H1 (cell line): ENCODE measurements at places on chromosomes 7 and 10. TPM values are rescaled to one million over a fixed set of nuclear protein-coding genes. Genes with fewer than 3 reads are reported as not detected.
A peak's percentile ranks its signal among the peaks of the same experiment; 100 is the strongest.

DNA sequence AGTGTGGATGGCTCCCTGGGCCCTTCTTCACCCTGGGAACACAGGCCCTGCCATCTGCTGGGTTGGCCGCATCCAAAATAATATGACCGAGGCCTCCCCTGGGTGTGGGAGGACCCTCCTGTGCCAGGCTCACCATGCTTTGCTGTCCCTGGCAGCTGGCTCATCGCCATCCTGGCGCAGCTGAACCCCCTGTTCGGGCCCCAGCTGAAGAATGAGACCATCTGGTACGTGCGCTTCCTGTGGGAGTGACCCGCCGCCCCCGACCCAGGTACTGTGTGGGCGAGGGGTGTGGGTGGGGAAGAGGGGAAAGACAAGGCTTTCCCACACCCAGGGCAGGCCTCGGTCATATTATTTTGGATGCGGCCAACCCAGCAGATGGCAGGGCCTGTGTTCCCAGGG is 4.8 kb downstream of the ATP6V0E2 start:
- no peaks in the 10 kb centered on the region for H3K27me3 ChIP-seq
- no peaks in the 10 kb centered on the region for H3K4me1 ChIP-seq
- H3K27ac ChIP-seq = no peak overlapping the region
- DNase-seq = no peak
- no peak overlapping the region for H3K4me3 ChIP-seq
- no peaks in the 10 kb centered on the region for H3K36me3 ChIP-seq

DNA sequence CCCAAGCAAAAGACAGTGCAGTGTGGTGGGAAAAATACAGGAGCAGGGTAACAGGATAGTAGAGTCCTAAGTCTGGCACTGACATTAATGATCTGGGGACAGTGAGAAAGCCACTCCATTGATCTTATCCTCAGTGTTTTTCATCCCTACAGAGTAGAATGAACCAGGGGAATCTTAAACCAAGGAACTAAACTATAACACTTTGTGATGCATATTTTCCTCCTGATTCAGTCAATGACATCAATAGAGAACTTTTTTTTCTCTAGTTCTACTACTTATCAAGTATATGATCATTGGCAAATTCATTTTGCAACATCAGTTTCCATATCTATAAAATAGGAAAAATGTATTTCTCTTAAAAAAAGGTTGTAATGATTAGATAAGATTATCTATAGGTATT is 151.1 kb downstream of the TMEM26 start:
- H3K27ac ChIP-seq = no peak overlapping the region
- no peak for DNase-seq
- H3K27me3 ChIP-seq = no peaks in the 10 kb centered on the region
- no peaks in the 10 kb centered on the region for H3K36me3 ChIP-seq

DNA sequence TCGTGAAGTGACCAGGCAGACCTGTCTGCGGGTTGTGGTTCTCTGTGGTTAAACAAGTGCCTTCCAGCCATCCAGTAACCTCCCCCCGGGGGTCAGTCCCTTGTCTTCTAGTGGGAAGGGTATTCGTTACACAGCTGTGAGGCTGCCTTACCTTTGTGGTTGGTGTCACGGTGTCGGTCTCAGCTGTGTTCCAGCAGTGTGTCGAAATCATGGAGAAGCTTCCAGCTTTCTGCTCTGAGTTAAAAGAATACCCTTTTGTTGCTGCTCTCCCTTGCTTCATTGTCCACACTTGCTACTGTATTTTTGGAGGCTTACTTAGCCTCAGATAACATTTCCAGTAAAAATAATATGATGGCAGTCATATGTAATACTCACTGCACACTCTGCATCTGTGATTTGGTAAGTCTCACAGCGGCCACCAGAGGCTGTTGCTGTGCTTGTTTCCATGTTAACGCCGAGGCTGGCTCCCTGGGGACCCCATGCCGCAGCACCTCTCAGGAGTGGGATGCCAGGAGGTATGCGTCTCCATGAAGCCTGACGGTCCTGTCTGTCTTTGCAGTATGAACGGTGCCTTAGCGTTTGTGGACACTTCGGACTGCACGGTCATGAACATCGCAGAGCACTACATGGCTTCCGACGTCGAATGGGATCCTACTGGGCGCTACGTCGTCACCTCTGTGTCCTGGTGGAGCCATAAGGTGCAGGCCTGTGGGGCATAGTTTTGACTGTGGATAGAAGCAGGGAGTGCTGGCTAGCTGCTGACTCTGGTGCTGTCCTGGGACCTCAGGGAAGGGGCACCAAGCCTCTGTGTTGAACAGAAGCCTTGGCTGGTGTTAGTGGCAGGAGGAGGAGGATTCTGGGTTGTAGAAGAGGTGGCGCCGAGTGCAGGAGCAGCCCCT is 20.5 kb downstream of the EIF3B start:
- H3K4me1 ChIP-seq = no peaks in the 10 kb centered on the region
- H3K27me3 ChIP-seq = no peaks in the 10 kb centered on the region
- H3K4me3 ChIP-seq = no peak overlapping the region
- no peak overlapping the region for H3K27ac ChIP-seq
- no peak for DNase-seq
- H3K36me3 ChIP-seq = peaks cover 88% of the 10 kb centered on the region

- no peaks in the 10 kb centered on the region for H3K36me3 ChIP-seq
- no peak for DNase-seq
- peaks cover 10% of the 10 kb centered on the region for H3K4me1 ChIP-seq
These were observed 180.3 kb upstream of the TCF7L2 start for GRCh38 chr10:112769611-112770370.

DNA sequence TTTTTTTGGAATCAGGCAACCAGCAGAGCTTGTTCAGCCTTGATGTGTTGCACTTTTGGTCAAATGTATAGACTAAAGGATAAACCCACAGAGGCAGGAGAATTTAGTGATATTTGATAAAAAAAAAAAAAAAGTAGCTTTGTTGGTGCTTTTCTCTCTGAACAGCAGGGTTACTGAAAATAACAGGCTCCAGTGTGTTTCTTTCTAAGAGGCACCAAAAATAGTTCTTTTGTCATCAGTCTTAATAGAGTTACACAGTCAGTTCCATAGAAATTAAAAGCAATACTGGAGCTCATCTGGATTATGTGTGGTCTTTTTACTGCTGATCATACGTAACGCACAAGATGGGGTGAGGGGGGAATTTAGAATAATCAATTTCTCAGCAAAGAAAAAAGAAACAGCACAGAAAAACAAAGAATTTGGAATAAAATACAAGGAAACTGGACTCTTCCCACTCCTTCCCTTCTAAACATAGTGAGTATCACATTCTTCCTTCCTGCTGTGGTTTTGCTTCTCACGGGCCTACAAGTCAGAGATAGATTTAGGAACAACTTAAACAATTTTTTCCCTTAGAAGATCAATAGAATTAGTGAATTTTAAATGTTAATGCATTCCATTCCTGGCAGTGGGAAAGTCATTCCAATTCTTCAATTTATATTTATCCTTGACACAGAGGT is 178.8 kb upstream of the AKR1E2 start:
- no peak overlapping the region for H3K4me3 ChIP-seq
- no peak for DNase-seq
- H3K36me3 ChIP-seq = no peaks in the 10 kb centered on the region
- no peak overlapping the region for H3K27ac ChIP-seq
- no peaks in the 10 kb centered on the region for H3K4me1 ChIP-seq

DNA sequence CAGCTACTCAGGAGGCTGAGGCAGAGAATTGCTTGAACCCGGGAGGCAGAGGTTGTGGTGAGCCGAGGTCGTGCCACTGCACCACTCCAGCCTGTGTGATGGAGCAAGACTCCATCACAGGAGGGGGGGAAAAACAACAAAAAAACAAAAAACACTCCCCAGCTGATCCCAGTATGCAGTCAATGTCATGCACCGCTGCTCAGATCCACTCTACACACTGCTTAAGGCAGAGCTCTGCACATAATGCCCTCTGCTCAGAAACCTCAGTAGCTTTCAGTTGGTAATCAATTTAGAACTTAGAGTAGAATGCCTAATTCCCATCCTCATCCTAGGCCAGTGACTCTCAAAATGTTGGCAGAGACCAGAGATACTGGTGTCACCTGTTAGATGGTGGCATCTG is 43.9 kb downstream of the PDSS1 start:
- no peak overlapping the region for H3K27ac ChIP-seq
- H3K4me1 ChIP-seq = no peaks in the 10 kb centered on the region
- DNase-seq = no peak

GRCh38 chr7:118078015-118078414 is 105.9 kb upstream of the LSM8 start:
- H3K27ac ChIP-seq = no peak overlapping the region
- DNase-seq = no peak
- H3K4me3 ChIP-seq = no peak overlapping the region
- no peaks in the 10 kb centered on the region for H3K27me3 ChIP-seq
- no peaks in the 10 kb centered on the region for H3K4me1 ChIP-seq

DNA sequence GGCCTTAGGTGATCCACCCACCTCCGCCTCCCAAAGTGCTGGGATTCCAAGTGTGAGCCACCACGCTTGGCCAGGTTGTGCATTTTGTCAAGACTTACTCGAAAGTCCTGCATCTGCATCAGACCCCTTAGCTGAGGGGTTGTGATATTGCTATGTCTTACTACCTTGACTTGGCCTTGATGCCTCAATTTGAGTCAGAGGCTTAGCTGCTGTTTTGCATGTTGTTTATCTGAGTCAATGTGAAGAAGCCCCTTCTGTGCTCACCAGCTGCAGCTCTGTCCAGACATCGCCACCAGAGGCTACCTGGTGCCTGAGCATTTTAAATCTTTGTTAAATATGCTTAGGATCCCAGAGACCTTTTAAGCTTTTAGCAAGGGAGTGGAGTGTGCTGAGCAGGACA is 18.1 kb downstream of the UBE2D4 start:
- H3K4me1 ChIP-seq = peaks cover 2% of the 10 kb centered on the region; the same call in 1 of the 2 replicates
- DNase-seq = no peak
- H3K4me3 ChIP-seq = no peak overlapping the region
- no peaks in the 10 kb centered on the region for H3K27me3 ChIP-seq
- H3K27ac ChIP-seq = no peak overlapping the region
- H3K36me3 ChIP-seq = no peaks in the 10 kb centered on the region

DNA sequence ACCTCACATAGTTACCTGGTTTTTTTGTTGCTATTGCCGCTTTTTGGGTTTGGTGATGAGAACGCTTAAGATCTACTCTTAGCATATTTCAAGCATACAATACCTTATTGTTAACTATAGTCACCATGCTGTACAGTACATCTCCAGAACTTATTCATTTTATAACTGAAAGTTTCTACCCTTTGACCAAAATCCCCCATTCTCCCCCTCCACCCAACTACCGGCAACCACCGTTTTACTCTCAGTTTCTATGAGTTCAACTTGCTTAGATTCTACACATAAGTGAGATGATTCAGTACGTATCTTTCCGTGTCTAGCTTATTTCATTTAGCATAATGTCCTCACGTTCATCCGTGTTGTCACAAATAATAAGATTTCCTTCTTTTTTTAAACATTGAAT is 86.7 kb upstream of the IL6 start:
- H3K27ac ChIP-seq = no peak overlapping the region
- H3K4me3 ChIP-seq = no peak overlapping the region
- no peak for DNase-seq

DNA sequence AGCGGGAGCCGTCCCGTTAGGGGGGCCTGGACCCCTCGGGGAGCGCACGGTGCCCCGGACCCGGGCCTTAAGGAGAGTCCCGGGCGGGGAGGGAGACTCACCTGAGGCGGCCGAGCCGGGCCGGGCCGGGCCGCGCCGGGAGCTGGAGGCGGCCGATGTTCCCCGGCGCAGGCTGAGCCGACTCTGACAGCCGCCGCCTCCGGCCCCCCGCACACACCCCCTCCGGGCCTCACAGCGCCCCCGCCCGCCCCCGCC is at the start of gene ACHE:
TSS of gene ACHE (minus strand) at position 188 of the 255 bp plus-strand sequence. CDS start 1,656 bp downstream, outside the sequence.
- H3K27ac ChIP-seq = no peak within 1 kb of the TSS
- peak within 1 kb of the TSS; percentile 73 for H3K4me3 ChIP-seq
- no peaks in the 10 kb centered on the region for H3K36me3 ChIP-seq
- peaks cover 24% of the 10 kb centered on the region for H3K27me3 ChIP-seq
- H3K4me1 ChIP-seq = peaks cover 10% of the 10 kb centered on the region

- no peaks in the 10 kb centered on the region for H3K36me3 ChIP-seq
- no peaks in the 10 kb centered on the region for H3K27me3 ChIP-seq
- no peak overlapping the region for H3K27ac ChIP-seq
- no peak overlapping the region for H3K4me3 ChIP-seq
- H3K4me1 ChIP-seq = no peaks in the 10 kb centered on the region
These were observed 116.6 kb upstream of the SFMBT2 start for GRCh38 chr10:7527468-7527867.

GRCh38 chr7:39248041-39248691 is 270.5 kb downstream of the POU6F2 start:
- no peak overlapping the region for H3K4me3 ChIP-seq
- H3K36me3 ChIP-seq = no peaks in the 10 kb centered on the region
- H3K27ac ChIP-seq = no peak overlapping the region
- no peak for DNase-seq

DNA sequence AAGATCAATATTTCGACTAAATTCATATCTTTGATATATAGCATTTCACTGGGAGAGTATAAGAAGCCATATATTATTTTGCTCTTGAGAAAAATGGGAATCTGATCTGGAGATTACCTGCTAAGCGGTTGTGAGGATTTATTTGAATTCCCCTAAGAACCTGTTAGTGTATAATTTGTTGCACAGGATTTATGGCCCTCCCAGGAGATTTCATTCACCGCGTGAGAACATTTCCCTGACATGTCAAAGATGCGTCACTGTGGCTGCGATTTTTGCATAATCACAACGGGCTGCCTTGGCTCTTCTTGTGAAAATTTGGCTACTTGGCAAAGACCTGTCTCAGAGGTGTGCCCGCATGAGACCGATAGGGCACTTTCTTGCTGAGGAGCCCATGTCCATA is 184.7 kb upstream of the PFKP start:
- no peak overlapping the region for H3K27ac ChIP-seq
- H3K4me1 ChIP-seq = no peaks in the 10 kb centered on the region

DNA sequence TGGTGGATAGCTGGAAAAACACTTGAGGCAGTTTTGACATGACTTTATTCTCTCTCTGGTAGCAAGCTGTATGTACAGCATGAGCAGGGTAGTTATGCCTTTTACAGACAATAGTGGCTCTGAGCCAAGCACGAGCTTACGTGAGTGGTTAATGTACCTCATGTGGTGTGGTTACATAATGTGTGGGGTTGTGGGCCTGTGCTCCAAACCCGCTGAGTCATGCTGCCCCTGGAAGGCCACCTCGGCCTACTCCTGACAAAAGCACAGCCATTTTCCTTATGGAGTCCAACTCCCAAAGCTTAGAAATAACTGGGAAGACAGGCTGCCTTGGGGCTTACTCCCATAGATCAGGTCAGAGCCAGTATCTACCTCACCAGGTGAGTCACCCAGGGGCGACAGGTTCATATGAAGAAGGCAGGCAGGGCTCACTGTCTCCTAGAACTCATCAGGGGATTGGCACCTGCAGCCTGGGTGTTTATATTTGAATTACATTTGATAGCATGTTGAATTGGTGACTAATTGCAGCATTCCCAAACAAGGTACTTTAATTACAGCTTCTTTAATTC is 404.5 kb downstream of the ADRA2A start:
- no peaks in the 10 kb centered on the region for H3K4me1 ChIP-seq
- no peaks in the 10 kb centered on the region for H3K27me3 ChIP-seq
- no peaks in the 10 kb centered on the region; the same call in 1 of the 2 replicates for H3K36me3 ChIP-seq
- DNase-seq = no peak
- no peak overlapping the region for H3K4me3 ChIP-seq

Gene PDE6C
- total RNA-seq = not detected in 2 replicates

Gene HMX3
- total RNA-seq = 0.27 TPM in 1 of 2 replicates, not detected in the other

Gene NEURL1
- 0.58 and 0.73 TPM in 2 replicates for total RNA-seq

Gene TMEM176A
- total RNA-seq = 0.90 and 1.3 TPM in 2 replicates

Gene SUV39H2
- total RNA-seq = 54.9 and 62.3 TPM in 2 replicates

Gene MMD2
- total RNA-seq = not detected in 2 replicates
